ENCODE measurements at places on chromosomes 11 and 22. TPM values are rescaled to one million over a fixed set of nuclear protein-coding genes. Genes with fewer than 3 reads are reported as not detected.

- DNase-seq, result peak; percentile 51
Observed at GRCh38 chr11:69292221-69292648, 1.7 kb upstream of the MYEOV start.

- DNase-seq, result no peak
Observed at GRCh38 chr22:25824828-25825423, 82.9 kb downstream of the MYO18B start.

DNA sequence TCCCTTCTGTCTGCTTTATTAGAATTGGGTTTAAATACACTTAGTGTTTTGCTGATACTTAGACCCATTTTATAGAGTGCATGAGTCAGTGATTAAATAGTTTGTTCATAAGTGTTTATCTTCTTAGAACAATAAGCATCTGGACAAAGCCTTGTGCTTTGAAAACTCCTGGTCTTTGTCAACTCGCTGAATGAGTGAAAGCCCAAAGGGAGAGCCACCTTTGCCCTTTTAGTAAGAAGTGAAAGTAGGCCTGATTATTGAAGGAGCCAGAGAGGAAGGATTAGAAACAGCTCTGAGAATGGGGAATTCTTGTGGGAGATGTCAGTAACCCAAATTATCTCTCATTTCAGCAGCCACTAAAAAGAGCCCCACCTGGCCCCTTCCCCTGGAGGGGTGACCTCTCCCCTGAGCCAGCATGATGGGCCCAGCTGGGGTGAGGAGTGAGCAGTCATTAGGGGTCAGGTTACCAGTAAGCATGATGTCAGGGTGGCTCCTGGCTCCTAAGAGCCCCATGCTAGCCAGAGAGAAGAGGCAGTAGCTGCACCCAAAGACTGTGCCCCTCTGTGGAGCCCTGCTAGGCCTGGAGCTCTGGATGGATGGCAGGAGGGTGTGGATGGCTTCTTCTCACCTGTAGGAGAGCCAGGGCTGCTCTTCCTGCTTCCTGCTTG lies 125.1 kb upstream of the E2F8 start:
- DNase-seq, result no peak

BATF2 gene
- not detected for polyA plus RNA-seq

All from immature natural killer cell (primary cell).